ENCODE measurements at places on chromosomes 5 and 9. TPM values are rescaled to one million over a fixed set of nuclear protein-coding genes. Genes with fewer than 3 reads are reported as not detected.

The APBA1 gene
- 21.8 TPM for total RNA-seq

The NFIB gene
- 0.85 TPM for total RNA-seq

- no peaks in the 10 kb centered on the region for H3K36me3 ChIP-seq
- no peak overlapping the region for H3K27ac ChIP-seq
- H3K27me3 ChIP-seq, result peaks cover 6% of the 10 kb centered on the region
- H3K4me1 ChIP-seq, result no peaks in the 10 kb centered on the region
Observed at GRCh38 chr5:170466988-170467707, 36.7 kb upstream of the KCNIP1 start.

DNA sequence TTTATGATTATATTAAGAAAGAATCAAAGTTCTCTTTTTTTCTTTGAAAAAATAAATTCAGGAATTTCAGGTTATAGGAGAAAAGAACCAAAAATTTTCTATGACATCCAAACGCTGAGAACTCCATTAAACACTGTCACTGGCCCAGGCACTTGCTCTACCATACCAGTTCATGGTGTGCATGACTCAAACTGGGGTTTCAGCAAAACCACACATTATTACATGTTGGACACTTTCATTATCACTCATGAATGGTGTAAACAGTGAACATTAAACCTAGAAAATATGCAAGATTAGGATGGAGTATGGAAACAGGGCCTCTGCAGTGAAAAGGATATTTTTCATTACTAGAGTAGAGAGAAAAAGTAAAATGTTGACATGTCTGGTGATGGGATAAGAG, 369.9 kb upstream of the FAM174A start:
- no peaks in the 10 kb centered on the region for H3K4me1 ChIP-seq
- no peak overlapping the region for H3K4me3 ChIP-seq
- no peaks in the 10 kb centered on the region for H3K36me3 ChIP-seq
- no peak overlapping the region for H3K27ac ChIP-seq
- DNase-seq, result no peak
- no peaks in the 10 kb centered on the region for H3K27me3 ChIP-seq

DNA sequence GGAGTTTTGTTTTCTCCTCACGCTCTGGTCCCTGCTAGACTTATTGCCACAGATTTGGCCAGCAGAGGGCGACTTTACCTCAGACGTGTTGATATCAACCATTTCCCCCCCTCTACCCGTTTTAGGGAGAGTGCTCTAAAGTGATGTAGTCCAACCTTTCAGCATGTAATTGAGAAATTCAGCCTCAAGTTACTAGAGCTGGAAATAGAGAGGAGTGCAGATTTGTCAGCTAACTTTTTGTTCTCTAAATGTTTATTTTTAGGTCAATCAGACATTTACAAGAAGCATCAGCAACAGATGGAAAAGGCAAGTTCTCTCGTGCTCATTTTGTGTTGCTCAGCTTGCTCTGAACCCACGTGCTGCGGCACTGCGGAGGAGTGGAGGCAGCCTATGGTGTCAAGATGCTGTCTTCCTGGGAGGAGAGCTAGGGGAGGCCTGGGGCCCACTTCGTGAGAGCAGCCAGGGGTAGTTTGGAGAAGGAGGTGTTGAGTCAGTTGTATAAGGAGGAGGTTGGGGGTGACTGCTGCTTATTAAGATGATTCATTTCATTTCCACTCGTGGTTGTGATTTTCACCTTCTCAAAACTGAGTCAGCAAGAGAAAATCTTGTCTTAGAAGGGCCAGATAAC, 53.6 kb downstream of the GPR107 start:
- peaks cover 6% of the 10 kb centered on the region for H3K36me3 ChIP-seq
- peaks cover 49% of the 10 kb centered on the region for H3K4me1 ChIP-seq
- H3K4me3 ChIP-seq, result peak overlapping the region; percentile 22
- DNase-seq, result peak; percentile 79
- peak overlapping the region; percentile 85 for H3K27ac ChIP-seq
- no peaks in the 10 kb centered on the region for H3K27me3 ChIP-seq

DNA sequence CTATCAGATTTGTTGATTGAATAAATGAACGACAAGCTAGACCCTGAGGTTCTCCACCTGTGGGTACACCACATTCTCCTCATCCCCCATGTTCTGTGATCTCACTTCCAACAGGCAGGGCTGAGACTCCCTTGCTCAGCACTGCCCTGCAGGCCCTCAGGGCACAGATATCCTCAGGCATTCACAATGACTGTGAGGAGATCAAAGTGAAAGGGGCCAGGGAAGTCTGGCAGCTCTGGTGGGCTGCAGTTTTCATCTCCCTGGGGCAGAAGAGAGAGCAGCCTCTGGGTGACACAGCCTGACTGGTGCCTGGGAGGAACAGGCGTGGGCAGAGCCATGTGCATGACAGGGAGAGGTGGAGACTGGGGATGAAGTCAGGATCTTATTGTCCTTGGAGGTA, 142.4 kb upstream of the C9orf72 start:
- no peak overlapping the region for H3K4me3 ChIP-seq
- no peaks in the 10 kb centered on the region for H3K36me3 ChIP-seq
- H3K27me3 ChIP-seq, result no peaks in the 10 kb centered on the region
- no peak overlapping the region for H3K27ac ChIP-seq
- no peak for DNase-seq

GRCh38 chr5:65800775-65801174, 78.8 kb downstream of the NLN start:
- peak; percentile 33 for DNase-seq
- H3K27ac ChIP-seq, result peak overlapping the region; percentile 91
- H3K4me1 ChIP-seq, result peaks cover 64% of the 10 kb centered on the region
- H3K4me3 ChIP-seq, result peak overlapping the region; percentile 80

DNA sequence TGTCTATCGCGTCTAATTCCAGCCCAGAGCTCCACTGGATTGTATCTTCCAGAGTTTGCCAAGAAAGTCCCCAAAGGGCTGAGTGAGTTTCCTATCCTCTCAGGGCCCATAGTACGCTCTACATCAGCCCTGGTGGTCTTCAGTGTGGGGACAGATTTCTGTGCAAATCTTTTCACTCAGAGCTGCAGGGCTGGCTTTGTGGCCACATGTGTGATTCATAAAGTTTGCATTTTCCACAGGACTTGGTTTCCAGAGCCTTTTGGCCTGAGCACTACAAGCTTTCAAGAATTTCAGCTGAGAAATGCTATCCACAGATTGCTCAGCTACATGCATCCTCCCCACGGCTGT, 76.7 kb upstream of the CXCL14 start:
- DNase-seq, result no peak
- no peaks in the 10 kb centered on the region for H3K4me1 ChIP-seq
- peaks cover 15% of the 10 kb centered on the region for H3K27me3 ChIP-seq
- no peak overlapping the region for H3K4me3 ChIP-seq
- no peak overlapping the region for H3K27ac ChIP-seq

- DNase-seq, result no peak
- no peak overlapping the region for H3K4me3 ChIP-seq
- peaks cover 7% of the 10 kb centered on the region for H3K27me3 ChIP-seq
- H3K36me3 ChIP-seq, result no peaks in the 10 kb centered on the region
- H3K27ac ChIP-seq, result no peak overlapping the region
- peaks cover 16% of the 10 kb centered on the region for H3K4me1 ChIP-seq
Observed at GRCh38 chr5:80076131-80077050, 41.2 kb downstream of the THBS4 start.

- peaks cover 2% of the 10 kb centered on the region for H3K27me3 ChIP-seq
- peak overlapping the region; percentile 77 for H3K27ac ChIP-seq
- H3K36me3 ChIP-seq, result no peaks in the 10 kb centered on the region
- H3K4me3 ChIP-seq, result peak overlapping the region; percentile 90
- no peak for DNase-seq
Observed at GRCh38 chr5:177427919-177428573, 1.6 kb downstream of the GRK6 start.

DNA sequence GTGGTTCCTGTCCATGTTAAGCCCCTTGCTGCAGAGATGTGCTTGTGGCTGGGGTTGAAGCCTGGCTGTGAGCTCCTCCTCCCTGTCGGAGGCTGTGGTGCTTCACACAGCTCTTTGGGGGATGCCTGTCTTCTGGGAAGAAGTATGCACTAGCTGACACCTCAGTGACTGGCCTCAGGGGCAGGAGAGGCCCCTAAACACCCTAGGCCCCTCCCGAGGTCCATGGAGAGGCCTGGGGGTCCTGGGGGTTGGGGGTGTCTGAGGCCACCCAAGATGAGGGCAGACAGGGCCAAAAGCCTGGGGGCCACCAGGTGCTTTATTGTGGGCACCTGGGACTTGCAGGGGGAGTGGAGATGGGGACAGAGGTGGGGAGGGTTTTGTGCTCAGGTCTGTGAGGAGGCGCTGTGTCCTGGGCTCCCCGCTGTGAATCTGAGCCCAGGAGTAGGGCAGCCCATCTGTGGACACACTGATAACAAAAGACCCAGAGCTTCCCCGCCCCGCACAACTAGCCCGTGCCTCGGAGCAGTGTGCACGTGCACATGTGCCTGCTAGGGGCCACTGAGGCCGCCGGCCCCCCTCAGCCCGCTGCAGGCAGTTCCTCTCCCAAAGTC, 92.0 kb downstream of the PHF2 start:
- H3K27ac ChIP-seq, result no peak overlapping the region
- 0 out of 2 replicates have a peak, but pooled peaks cover 5% of the 10 kb centered on the region for H3K36me3 ChIP-seq
- H3K27me3 ChIP-seq, result peaks cover 18% of the 10 kb centered on the region
- no peaks in the 10 kb centered on the region for H3K4me1 ChIP-seq
- H3K4me3 ChIP-seq, result no peak overlapping the region

DNA sequence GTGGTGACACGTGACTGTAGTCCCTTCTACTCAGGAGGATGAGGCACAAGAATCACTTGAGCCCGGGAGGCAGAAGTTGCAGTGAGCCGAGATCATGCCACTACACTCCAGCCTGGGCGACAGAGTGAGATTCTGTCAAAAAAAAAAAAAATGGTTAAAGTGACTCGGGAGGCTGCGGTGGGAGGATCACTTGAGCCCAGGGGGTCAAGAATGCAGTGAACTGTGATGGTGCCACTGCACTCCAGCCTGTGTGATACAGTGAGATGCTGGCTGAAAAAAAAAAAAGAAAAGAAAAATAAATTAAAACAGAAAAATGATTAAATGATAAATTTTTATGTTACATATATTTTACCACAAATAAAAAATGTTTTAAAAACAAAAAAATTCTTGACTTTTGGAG, 51.9 kb downstream of the KLF4 start:
- no peak overlapping the region for H3K27ac ChIP-seq
- no peak for DNase-seq
- H3K27me3 ChIP-seq, result peaks cover 12% of the 10 kb centered on the region
- 0 out of 2 replicates have a peak, but pooled peaks cover 4% of the 10 kb centered on the region for H3K4me1 ChIP-seq
- H3K4me3 ChIP-seq, result no peak overlapping the region

- no peak overlapping the region for H3K4me3 ChIP-seq
- H3K27me3 ChIP-seq, result peaks cover 19% of the 10 kb centered on the region
- H3K4me1 ChIP-seq, result peaks cover 20% of the 10 kb centered on the region
- no peak for DNase-seq
Observed at GRCh38 chr9:99358668-99359067, 136.6 kb downstream of the SEC61B start.

DNA sequence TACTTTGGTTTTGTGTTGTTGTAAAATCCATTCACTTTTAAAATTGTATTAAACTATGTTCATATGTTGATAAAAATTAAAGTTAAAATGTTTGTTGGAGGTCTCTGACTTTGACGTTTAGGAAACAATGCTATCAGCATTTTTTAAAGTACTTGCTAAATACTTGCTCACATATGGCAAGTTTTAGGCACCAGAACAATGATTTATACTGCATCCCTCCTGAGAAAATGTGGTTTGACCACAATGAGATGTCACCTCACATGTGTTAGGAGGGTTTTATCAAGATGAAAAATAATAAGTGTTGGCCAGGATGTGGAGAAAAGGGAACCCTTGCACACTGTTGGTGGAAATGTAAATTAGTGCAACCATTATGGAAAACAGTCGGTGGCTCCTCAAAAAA, 180.8 kb downstream of the HSD17B3 start:
- no peaks in the 10 kb centered on the region for H3K4me1 ChIP-seq
- DNase-seq, result no peak
- peaks cover 22% of the 10 kb centered on the region for H3K27me3 ChIP-seq
- H3K36me3 ChIP-seq, result no peaks in the 10 kb centered on the region
- no peak overlapping the region for H3K27ac ChIP-seq
- H3K4me3 ChIP-seq, result no peak overlapping the region

The TMEM174 gene
- total RNA-seq, result not detected

GRCh38 chr9:95080961-95081647, 236.4 kb downstream of the FANCC start:
- peak overlapping the region; percentile 67 for H3K27ac ChIP-seq
- H3K36me3 ChIP-seq, result peaks cover 41% of the 10 kb centered on the region
- H3K27me3 ChIP-seq, result peaks cover 2% of the 10 kb centered on the region

DNA sequence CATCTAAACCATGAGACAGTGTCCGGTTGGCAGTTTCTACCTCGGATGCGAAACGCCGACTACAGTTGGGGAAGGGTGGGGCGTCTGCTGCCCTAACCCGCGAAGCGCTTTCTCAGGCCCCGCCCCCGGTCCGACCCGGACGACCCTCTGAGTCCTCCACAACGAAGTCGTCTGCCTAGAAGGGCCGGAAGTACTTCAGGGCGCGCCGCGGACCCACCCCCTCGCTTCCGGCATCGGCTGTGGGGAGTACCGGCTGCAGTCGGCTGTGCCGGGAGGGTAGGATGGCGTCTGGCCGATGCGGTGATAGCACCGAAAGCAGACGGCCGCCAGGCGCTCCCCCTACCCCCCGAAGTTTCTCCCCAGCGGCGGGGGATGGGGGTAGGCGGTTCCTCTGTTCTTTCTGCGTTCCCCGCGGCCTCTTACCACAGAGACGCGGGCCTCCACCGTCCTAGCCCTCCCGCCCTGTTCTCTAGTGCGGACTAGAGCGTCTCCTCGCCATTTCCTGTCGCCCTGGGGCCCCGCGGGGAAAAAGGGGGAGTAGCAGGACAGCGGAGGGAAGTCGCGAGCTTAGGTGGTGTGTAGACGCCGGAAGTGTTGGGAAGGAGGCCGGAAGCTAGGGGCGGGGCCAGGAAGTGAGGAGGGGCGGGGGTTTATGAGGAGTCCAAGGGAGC, at the start of gene TRIM41:
Gene TRIM41 (plus strand): TSS at position 224 of the 671 bp plus-strand sequence. CDS start 719 bp downstream, outside the sequence.
- peak within 1 kb of the TSS; percentile 96 for H3K4me3 ChIP-seq
- peak; percentile 98 for DNase-seq
- H3K36me3 ChIP-seq, result no peaks in the 10 kb centered on the region
- peak within 1 kb of the TSS; percentile 98 for H3K27ac ChIP-seq
- H3K4me1 ChIP-seq, result peaks cover 42% of the 10 kb centered on the region
- peaks cover 17% of the 10 kb centered on the region for H3K27me3 ChIP-seq

The SLC34A1 gene
- total RNA-seq, result not detected

The GRPEL2 gene
- 16.1 TPM for total RNA-seq

DNA sequence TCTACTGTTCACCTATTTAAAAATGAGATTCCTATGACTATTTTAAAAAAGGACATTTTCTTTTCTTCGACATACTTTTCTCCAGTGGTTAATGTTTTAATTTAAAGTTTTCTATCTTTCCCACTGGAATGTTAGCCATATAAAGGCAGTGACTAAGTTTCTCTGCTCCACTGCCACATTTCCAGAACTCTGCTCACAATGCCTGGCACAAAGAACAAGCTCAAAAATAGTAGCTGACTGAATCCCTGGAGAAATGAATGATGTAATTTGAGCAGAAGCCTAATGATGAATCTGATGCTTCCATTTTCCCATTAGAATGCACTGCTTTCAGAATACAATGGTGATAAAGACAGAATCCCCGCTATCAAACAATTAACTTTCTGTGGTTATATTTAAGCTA, 817.8 kb downstream of the MTRR start:
- no peaks in the 10 kb centered on the region for H3K36me3 ChIP-seq
- DNase-seq, result no peak
- no peak overlapping the region for H3K4me3 ChIP-seq
- peaks cover 8% of the 10 kb centered on the region for H3K4me1 ChIP-seq
- H3K27me3 ChIP-seq, result peaks cover 6% of the 10 kb centered on the region

The DRD1 gene
- total RNA-seq, result not detected

All from HFFc6 (cell line).